ENCODE measurements at places on chromosomes 16 and 17.

DNA sequence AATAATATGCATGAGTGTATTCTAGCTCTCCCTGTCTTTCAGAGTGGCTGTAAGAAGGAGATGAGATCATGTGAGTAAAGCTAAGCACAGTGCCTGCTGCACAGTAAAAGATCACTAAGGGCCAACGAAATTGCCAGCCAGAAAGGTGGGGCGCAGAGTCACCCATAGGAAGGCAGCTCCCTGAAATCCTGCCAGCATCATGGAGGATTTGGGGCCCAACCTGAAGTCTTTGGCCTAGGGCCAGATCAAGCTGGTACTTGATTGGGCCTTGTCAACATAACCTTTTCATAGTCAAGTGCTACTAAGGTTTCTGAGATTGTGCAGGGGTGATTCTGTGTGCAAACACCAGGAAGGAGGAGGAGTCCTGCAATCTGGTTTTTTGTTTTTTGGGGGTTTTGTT is 16.5 kb downstream of the SCNN1B start:
- no peak for DNase-seq

- no peak for DNase-seq
Measured at GRCh38 chr16:57349212-57350031, 9.2 kb upstream of the CCL22 start.

- no peak for DNase-seq
Measured at GRCh38 chr17:72255481-72255880, 134.7 kb downstream of the SOX9 start.

- no peak for DNase-seq
Measured at GRCh38 chr16:69477546-69477945, 53.1 kb downstream of the CYB5B start.

- no peak for DNase-seq
Measured at GRCh38 chr17:76153202-76153601, 12.2 kb upstream of the FOXJ1 start.

DNA sequence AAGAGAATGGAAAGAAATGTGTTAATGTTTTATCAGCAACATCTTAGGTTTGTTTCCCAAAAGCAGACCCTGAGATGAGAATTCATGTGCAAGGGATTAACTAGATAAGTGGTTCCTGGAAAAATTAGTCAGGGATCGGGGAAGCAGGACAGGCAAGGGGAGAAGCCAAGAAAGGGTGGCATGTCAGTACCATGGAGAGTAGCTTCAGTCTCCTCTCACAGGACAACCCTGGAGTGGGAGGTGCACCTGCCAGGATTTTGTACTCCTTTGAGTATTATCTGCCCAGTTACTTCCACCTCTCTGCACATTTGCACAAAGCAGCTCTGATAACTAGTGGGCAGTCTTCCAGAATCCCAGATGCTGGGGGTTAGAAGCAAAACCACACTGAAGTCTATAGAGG is 117.0 kb downstream of the RGS9 start:
- no peak for DNase-seq

DNA sequence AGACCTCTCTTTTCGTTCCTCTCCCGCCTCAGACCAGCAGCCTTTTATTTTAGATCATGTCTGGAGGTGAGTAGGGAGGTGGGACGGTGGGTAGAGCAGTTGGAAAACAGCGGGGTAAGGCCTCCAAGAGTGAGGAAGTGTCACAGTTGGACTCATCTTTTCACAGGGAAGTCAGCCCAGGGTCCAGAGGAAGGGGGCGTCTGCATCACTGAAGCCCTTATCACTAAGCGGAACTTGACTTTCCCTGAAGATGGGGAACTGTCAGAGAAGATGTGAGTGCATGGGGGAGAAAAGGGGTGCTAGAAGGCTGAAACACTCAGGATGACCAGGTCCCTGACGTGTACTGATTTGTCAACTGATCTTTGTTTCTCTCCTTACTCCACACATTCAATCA is 461 bp downstream of the LRRC46 start:
- DNase-seq = no peak

- DNase-seq = no peak
Measured at GRCh38 chr17:10698096-10698818, 863 bp downstream of the ADPRM start.

GRCh38 chr17:74369221-74369620 is 1.9 kb downstream of the GPR142 start:
- peak; percentile 76 for DNase-seq

DNA sequence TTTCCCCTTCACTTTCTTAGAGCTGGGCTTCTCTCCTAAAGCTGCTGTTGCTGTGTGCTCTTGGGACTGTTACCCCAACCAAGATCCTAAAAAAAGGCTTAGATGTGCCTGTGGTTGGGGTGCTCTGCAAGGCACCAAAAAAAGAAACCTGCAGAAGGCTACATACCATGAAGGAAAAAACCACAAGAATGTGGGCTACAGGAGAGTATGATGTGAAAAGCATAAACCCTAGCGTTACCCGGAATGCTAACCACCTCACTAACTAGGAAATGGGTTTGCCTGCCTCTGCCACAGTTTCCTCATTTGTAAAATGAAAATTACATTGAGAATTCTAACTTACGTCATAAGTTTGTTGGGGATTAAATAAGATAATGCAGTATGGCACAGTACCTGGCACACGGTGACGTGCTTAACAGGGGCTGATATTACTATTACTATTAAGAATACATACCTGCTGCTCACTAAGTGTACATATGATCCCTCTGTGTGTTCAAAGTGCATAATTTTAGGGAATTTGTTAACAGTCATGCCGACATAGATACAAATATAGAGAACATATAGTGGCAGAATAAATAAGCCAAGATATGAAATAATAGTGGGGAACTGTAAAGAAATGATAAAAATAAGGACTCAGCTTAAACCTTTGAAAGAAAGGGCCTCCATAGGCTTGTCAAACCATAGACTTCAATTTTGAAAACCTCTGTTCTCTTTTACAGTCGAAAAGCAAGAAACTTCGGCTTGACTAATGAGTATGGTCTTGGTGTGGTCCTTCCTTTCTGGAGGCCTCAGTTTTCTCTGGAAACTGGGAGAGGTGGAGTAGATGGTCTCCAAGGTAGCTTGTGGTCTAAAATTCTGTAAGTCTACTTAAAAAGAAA is 177.8 kb upstream of the TBX2 start:
- DNase-seq = peak; percentile 74

DNA sequence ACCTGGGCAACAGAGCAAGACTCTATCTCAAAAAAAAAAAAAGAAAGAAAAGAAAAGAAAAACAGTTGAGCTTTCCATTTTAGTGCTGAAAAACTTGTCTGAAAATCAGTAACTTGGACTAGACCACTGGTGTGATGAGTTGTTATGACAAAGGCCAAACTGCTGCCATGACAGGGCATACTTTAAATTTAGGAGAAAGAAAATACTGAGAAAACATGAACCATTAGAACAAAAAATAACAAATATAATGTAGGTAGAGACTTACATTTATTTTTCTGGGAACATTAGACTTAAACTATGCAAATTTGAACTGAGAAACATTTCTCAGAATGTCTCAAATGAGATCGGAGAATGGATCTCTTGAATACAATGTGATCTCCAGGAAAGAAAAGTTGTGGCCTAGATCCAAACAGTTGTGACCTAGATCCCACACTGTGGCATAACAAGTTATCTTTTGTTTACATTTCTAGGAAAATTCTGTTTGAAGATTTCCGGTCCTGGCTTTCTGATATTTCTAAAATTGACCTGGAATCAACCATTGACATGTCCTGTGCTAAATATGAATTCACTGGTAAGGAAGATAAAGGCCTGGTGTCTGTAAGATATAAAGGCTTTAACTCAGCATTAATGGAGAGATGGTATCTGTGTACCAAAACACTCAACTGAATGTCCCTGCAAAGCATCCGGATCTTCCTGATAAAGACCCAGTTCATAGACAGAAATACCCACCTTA is 10.9 kb downstream of the OGFOD1 start:
- no peak for DNase-seq

- no peak for DNase-seq
Measured at GRCh38 chr16:72255786-72256185, 83.8 kb upstream of the PMFBP1 start.

GRCh38 chr16:81551151-81551808 is 106.7 kb downstream of the CMIP start:
- DNase-seq = no peak

DNA sequence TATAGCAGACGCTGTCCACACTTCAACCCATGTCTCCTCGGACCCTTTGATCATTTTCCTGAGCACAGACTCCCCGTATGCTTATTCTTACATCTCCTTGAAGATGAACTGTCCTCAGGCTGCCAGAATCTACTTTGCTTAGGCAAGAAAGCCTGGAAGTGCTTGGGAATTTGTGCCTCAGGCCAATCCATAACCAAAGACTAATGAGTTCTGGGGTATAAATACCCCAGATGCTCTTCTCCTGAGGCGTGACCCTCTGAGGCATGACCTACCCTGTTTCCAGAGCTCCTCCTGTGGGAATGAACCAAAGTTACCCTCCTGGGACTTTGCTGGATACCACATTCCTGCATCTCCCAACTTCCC is 10.1 kb upstream of the TEKT3 start:
- DNase-seq = no peak

- no peak for DNase-seq
Measured at GRCh38 chr16:65002265-65002664, 119.6 kb downstream of the CDH11 start.

DNA sequence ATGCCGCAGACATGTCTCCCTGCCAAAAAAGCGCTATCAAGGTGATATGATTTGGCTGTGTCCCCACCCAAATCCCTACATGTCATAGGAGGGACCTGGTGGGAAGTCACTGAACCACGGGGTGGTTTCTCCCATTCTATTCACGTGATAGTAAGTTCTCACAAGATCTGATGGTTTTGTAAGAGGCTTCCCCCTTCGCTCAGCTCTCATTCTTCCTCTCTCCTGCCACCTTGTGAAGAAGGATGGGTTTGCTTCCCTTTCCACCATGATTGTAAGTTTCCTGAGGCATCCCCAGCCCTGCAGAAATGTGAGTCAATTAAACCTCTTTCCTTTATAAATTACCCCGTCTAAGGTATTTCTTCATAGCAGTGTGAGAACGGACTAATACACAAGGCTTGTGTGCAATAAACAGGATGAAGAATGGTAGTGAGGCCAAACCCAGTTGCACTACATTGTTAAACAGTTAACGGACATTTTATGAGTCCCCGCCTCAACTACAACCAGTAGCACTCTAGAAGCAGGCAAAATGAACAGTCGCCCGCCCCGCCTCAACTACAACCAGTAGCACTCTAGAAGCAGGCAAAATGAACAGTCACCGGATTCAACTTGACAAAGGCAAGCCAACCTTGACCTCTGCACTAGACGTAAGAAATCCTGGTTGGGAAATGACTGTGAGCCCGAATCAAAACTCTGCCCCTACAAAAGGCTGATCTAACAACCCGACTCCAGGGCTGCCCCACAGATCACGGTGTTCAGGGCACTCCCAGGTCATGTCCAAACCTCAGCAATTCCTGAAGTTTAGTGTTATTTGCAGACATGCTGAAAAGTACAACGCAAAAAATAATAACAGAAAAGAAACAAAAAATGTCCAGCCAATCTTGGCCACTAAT is 26.3 kb downstream of the VPS53 start:
- DNase-seq = no peak

DNA sequence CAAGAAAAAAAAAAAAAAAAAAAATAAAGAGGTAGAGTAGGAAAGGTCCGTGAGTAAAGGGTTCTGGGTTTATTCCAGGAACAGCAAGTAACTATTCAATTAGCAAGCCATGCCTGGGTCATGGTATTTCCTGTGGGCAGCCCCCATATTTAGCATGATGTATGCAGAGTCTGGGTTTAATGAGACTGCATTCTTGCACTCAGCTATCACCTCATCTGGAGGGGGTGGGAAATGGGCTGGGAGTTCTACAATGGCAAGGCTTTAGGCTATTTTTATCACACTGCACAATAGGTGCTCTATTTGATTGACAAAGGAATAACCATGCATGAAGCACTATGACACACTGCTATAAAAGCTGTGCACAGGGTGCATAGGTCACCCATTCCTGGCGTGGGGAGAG is 104.0 kb upstream of the CCL2 start:
- no peak for DNase-seq

All from activated CD8-positive, alpha-beta memory T cell treated with anti-CD3 and anti-CD28 coated beads, Interleukin-2, amount 10 ng/mL, durations not matched to agents 7 days and 5 days (primary cell).